ENCODE measurements at places on chromosomes 5 and 9.
A peak's percentile ranks its signal among the peaks of the same experiment; 100 is the strongest.

GRCh38 chr5:181098762-181099601 is 32.0 kb downstream of the OR2V1 start:
- no peak for DNase-seq

DNA sequence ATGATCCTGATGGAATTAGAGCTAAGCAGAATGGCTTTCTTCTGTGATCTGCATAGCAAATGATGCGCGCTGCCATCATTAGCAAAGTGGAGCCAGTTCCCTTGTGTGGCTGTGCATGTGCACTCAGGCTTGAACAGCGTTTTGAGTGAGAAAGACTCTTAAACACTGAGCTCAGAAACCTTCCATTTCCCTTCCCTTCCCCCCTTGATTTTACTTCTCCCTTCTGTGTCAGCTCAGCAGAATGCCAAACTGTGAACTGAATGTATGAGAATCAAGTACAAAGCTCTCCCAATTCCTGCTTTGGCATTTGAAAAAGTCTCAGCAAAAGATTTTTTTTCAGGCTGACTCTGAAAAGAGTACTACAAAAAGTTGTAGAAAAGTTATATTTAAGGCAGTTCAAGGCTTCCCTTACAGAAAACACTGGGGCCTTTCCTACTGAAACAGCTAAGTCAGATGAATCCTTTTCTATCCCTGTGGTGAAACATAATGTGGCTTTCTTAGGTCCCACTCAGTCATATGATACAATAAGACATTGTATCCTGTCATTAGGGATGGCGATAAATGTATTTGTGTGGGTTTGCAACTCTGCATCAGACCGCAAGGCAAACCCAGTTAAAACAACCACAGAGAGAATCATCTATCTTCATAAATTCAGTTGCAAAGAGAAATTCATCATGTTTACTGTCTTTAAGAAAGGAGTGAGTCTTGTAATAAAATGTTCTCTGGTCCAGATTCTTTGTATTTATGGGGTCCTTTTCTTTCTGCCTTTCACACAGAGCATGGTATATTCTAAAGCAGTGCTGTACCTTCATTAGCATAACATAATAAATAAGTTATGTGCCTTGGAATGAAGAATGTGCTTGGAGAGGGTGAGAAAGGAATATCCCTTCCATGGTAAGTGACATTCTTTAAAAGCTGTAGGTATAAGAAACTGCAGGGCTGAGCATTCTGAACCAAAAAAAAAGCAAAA is 222.6 kb downstream of the CAAP1 start:
- no peak for DNase-seq

GRCh38 chr5:93476251-93476742 is 104.7 kb downstream of the NR2F1-AS1 start:
- DNase-seq = no peak

DNA sequence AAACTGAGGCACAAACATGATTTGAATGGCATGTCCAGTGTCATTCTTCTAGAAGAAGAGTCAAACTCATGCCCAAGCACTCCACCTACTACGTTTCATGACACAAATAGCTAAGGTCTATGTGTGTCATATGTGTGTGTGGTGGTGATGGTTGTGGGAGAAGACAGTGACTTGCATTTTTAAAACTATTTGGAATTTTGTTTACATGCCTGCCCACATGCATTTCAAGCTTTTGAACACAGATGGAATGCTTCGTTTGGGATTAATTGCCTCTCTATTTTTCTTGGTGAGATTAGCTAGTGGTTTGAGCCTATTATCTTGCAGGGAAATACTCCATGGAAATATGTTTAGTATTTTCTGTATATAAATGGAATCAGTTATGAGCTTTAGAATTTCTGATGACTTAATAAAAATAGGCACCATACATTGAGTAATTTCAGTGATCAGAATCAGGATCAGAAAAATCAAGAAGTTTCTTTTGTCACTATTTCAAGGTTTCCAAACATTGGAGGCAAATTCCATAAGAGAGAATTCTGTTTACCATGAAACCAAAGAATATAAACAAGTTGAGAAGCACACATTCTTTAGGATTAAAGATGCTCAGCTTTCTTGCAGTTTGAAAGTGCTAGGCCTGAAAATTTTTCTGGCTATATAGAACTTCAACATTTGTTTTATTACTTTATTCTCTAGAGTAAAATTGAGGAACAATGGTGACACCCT is 260.3 kb upstream of the SEMA6A start:
- DNase-seq = no peak

GRCh38 chr9:122875523-122875922 is 29.6 kb downstream of the RC3H2 start:
- no peak for DNase-seq

- no peak for DNase-seq
Measured at GRCh38 chr5:87876616-87877015, 392.0 kb downstream of the TMEM161B start.

- DNase-seq = no peak
Measured at GRCh38 chr5:152353001-152353400, 52.1 kb downstream of the NMUR2 start.

- no peak for DNase-seq
Measured at GRCh38 chr5:119789406-119790117, 160.2 kb downstream of the FAM170A start.

- DNase-seq = peak; percentile 43
Measured at GRCh38 chr5:123438902-123439301, 15.7 kb upstream of the CEP120 start.

- DNase-seq = no peak
Measured at GRCh38 chr9:126642839-126643238, 29.1 kb downstream of the LMX1B start.

- peak; percentile 81 for DNase-seq
Measured at GRCh38 chr9:110115826-110116542, 92.0 kb downstream of the C9orf152 start.

All from PC-9 (cell line).